SHP77 treated with DMSO at 0.1 percent for 48 hours (cell line): ENCODE measurements at places on chromosomes 7 and 10.

- no peak for DNase-seq
These were observed 193.8 kb upstream of the ADO start for GRCh38 chr10:62610649-62611229.

DNA sequence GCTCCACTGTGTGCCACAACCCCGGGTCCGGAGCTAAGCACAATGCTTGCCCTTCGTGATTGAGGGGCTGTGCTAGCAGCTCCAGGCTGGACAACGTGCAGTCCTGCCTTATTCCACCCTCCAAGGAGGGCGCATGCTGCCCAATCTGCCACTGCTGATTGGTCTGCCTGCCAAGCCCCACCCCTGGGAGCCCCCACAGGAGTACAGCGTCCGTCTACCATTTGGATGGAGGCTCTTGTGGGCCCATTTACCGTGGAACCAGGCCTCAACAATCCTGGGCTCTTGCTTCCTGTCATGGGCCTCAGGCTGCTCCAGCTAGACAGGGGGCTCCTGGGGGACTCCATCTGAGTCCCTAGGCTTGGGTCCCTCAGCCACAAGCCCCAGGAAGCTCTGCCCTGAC is 173.3 kb downstream of the SLIT1 start:
- DNase-seq, result no peak

DNA sequence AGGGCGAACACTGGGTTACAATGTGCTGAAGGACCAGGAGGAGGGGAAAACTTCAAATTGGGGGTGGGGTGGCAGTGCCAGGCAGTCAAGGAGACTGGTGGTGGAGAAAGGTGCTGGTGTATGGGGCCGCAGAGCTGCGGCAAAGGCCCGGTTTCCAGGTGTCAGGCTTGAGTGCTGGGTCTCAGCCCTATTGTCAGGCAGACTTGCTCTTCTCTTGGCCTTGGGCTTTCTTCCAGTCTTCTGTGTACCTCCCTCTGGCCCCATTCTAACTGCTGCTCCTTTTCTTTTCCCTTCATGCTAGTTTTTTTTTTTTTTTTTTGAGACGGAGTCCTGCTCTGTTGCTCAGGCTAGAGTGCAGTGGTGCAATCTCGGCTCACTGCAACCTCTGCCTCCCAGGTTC is 51.0 kb downstream of the POLR3A start:
- DNase-seq, result no peak

DNA sequence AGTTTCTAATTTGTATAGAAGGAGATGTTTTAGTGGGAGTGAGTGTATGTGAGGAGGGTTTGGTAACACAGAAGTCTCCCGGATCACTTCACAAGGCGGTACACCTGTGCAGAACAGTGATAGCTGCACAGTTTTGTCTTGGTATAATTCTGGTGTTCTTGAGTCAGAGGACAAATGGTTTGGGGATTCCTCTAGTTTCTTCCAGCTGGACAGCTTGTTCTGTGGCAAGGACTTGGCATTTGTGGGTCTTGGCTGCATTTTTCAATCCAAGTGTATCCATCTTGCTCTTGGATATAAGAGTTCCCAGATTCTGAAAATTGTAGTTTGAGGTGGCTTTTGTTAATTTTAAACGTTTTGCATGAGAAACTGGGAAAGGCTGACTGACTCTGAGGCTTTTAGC is 135.7 kb downstream of the AHR start:
- DNase-seq, result no peak

- peak; percentile 36 for DNase-seq
These were observed 55.5 kb downstream of the SYPL1 start for GRCh38 chr7:106056513-106057203.

DNA sequence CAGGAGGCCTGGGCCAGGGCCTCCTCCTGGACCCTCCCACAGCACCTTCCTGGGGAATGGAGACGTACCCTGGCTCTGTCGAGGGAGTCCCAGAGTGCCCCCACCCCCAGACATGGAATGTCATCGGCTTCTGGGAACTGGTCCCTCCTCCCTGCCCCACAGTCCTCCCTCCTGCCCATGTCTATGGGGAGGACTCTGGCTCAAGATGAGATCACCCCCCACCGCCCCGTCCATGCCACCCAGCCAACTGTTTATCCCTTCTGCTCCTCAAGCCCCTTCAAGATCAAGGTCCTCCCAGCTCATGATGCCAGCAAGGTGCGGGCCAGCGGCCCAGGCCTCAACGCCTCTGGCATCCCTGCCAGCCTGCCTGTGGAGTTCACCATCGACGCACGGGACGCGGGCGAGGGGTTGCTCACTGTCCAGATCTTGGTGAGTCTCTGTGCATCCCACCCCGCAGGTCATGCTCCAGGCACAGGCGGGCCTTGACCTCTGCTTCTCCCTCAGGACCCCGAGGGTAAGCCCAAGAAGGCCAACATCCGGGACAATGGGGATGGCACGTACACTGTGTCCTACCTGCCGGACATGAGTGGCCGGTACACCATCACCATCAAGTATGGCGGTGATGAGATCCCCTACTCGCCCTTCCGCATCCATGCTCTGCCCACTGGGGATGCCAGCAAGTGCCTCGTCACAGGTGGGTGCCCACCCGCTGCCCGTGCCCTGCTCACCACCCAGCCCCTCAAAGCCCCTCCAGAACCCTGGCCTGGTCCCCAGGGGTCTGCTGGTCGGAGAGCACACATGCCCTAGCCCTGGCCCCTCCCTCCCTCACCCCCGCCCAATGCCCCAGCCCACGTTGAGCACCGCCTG is 14.1 kb upstream of the ATP6V1F start:
- no peak for DNase-seq
